ENCODE measurements at places on chromosomes 11 and 22.

- DNase-seq, result no peak
Observed at GRCh38 chr11:117759305-117759704, 37.7 kb downstream of the DSCAML1 start.

DNA sequence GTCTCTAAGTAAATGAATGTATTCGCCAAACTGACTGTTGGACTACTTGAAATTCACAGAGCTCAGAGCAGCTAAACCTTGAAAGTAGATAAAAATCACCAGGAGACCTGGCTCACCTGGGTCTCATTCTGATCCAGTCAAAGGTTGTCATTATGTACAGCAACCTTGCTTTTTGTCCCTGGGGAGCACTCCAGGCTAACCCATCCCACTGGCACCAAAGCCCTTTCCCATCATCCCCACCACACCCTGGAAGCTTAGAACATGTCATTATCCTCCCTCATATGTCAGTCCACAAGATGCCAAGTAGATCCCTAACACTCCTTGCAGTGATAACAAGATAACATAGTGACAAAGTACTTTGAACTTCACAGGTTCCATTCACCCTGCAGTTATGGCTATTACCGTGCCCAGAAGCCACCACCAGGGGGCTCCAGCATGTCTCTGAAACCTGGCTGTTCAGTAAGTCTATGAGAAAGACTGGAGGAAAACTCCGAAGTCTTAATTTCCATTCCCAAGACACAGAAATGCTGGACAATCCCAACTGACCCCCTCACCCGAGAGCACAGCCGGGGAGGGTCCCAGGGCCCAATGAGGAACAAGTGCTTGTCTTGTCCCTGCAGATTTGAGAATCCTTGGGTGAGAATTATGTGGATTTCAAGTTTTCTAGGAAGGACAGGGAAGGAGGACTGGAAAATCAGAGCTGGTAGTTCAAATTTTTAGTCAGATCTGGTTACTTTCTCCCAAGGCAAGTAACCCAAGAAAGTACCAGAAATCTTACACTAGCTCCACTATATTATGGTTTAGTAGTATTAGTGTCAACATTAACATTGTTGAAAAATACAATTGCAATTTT is 43.0 kb upstream of the USP47 start:
- DNase-seq, result no peak

- no peak for DNase-seq
Observed at GRCh38 chr11:86443415-86443814, 68.7 kb downstream of the CCDC81 start.

DNA sequence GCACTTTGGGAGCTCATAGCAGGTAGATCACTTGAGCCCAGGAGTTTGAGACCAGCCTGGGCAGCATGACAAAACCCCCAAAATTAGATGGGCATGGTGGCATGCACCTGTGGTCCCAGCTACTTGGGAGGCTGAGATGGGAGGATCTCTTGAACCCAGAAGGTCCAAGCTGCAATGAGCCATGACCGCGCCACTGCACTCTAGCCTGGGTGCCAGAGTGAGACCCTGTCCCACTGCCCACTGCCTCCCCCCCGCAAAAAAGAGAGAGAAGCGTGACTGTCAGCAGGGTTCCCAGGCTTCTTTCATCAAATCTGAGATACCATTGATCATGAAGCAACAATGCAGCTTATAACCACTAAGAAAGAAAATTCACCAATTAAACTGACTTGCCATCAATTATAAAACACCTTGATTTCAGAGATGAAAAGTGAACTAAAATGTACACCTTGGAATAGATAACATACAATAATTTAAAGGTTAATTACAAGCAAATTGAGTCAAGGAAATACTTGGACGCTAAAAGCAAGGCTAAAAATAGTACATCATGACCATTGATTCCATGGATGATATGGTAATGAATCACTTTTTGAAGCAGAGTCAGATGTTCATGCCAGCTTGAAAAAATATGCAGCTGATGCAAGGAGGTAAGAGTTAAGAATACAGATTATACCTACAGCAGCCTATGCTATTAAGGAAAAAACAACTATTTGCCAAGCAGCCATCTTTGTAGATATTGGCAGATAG is 90.8 kb upstream of the ALKBH3 start:
- no peak for DNase-seq

- DNase-seq, result no peak
Observed at GRCh38 chr11:6734616-6735015, 37.2 kb downstream of the OR2AG2 start.

- DNase-seq, result no peak
Observed at GRCh38 chr11:65045728-65046127, 4.7 kb downstream of the SAC3D1 start.

GRCh38 chr11:46712874-46713576 is 6.0 kb upstream of the F2 start:
- no peak for DNase-seq

DNA sequence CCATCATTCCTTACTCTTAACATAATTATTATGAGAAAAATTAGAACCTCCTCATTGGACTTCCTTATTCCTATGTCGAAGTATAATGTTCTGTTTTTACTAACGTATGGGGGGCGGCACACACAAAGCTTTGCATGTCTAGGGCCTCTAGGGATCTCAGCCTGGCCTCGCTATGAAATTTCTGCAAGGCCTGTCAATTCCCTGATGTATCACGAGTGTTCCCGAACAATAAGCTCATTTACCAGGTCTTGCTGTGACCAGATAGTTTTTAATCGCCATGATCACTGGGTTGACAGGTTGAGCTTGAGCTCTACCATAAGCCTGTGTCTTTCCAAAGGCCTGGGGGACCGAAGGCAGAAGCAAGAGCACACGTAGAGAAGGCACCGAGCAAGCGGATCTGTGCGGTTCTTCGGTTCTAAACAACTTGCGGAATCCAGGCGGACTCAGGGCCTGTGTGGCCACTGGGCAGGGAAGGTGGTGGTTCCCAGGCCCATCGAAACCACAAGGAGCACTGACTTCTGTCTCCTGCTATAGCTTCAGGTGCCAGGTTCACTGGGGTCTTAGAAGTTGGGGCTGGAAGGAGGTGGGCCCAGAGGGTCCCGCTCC is 10.4 kb upstream of the FXYD2 start:
- DNase-seq, result no peak

GRCh38 chr11:2262301-2263070 is 7.9 kb downstream of the ASCL2 start:
- DNase-seq, result no peak

DNA sequence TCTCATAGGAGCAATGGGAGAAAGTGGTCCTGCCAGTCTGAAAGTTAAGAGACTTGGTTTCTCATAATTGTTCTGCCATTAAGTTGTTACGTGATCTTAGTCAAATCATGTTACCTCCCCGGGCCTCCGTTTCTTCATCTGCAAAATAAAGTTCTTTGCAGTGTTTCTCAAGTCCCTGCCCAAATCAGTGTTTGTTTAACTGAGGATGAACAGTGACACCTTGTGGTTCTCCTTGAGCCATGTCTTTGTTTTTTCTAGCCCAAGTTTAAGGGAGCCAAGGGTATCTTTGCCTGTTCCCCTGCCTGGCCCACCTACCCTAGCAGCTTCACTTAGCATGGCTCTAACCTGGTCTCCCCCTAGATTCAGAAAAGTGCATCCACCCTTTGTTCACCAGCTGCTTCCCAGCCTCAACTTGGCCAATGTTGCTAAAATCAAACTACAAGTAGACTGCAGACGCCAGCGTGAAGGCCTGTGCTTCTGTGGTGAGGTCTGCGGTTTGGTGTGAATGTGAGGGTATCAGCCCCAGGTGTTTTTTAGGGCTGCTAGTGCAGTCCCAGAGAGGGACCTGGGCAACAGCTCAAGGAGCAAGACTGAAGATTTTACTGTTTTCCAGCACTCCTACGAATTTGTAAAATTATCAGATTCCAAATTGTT is 35.5 kb downstream of the FZD4 start:
- DNase-seq, result no peak

DNA sequence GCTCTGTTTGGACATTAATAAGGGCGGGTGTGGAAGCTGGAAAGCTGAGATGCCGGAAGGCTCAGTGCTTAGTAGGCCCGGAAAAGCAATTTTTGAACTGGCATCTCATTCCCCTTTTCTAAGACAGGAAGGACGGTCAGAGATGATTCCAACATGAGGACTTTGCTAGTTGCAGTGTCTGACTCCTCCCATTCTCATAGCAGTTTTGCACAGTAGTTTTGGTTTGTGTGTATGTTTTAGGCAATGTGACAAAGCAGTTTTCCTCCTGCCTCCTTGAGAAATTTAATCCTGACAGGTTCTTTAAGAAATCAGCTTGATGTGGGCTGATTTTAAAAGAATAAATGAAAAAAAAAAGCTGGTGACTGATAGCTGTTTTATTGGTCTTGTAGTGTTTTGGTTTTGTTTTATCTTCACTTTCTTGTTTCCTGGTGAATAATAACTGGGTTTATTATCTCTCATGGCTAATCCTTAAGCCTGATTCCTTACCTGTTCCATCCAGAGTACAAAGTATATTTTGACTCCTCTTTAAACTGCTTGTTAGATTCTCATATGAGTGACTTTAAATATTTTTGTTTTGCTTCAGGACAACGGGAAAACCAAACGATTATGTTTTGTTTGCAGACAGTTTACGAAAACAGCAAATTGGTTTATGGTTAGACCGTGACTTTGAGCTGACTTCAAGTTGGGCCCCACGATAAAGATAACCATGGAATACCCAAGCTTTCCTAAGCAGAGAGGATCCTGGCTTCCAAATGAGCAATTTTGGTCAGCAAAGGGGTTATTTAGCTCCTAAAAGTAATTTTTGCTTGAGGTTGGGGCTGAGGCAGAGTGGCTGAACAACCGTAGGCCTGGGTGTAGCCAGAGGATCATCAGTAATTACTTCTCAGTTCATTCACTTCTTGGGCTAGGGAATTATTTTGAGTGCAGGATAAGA is 3.4 kb downstream of the PTPRJ start:
- DNase-seq, result no peak

- DNase-seq, result no peak
Observed at GRCh38 chr11:2138068-2138430, 1.1 kb downstream of the IGF2 start.

DNA sequence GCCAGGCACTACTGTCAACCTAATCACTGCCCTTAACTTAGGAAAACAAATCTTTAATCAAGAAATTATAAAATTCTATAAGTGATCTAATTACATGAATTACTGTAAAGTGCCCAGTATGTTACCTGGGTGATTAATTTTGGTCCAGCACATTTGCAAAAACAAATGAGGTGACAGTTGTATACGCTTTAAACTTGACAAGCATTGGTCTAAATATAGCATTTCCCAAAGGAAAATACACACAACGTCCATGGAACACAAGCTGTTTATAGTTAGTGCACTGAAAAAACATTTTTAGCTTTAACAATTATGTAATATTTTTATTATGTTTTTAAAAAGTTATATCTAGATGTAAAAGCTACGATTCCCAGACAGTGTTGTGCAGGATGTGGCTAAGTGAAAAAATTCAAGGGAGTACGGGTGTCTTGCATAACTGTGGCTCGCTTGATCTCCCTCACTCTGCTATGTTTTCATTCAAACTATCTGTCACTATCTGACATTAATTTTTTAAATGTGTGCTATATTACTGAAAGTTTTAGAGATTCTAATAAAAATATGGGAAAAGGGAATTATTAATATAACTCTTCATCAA is 38.8 kb downstream of the PGR start:
- no peak for DNase-seq

- no peak for DNase-seq
Observed at GRCh38 chr11:23606191-23606590, 745.9 kb upstream of the CCDC179 start.

DNA sequence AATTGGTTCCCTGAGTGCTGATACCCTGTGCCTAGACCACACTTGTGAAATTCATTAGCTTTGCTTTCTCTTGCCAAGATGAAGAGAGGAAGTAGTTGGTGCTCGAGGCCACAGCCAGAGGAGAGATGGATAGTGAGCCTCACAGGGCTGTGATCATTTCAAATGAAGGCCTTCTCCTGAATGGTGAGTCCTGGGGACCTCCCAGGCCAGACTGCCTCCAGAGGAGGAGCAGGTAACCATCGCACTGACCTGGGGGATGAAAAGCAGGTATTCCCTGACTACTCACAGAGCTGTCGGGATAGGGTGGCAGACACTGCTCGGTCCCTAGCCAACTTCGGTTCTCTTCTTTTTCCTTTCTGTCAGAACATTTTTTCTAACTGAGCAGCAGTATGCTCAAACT is 4.8 kb upstream of the FXYD6 start:
- no peak for DNase-seq

DNA sequence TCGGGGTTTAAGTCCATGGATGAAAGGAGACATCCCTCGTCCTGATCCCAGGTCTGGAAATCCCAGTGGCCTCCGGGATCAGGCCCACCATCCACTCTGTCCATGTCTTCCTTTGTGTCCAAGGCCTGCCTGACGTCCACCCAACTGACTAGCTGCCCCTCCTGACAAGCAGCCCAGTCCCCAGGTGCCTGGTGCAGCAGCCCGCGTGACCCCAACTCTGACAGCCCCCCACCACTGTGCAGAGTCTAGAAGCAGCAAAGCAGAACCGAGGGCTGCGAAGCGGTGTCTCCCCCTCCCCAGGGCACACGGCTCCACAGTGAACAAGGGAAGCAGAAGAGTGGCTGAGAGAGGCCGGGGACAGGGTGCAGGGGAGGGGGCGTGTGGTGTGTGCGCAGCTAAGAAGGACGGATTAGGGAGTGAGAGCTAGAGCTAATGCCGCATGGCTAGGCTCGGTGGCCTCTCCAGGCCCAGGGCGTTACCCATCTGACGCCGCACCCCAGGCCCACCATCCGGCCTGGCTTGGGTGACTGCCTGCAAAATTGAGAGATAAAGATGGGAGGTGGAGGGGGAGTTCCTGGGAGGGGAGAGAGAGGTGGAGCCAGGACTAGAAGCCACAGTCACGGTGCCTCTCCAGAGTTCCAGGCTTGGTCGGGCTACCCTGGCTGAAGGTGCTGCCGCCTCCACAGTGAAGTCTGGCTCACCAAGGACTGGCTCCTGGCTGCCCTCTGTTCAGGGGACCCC is 16.6 kb upstream of the BAIAP2L2 start:
- DNase-seq, result no peak

- DNase-seq, result no peak
Observed at GRCh38 chr22:39597236-39597869, 26.8 kb downstream of the CACNA1I start.

DNA sequence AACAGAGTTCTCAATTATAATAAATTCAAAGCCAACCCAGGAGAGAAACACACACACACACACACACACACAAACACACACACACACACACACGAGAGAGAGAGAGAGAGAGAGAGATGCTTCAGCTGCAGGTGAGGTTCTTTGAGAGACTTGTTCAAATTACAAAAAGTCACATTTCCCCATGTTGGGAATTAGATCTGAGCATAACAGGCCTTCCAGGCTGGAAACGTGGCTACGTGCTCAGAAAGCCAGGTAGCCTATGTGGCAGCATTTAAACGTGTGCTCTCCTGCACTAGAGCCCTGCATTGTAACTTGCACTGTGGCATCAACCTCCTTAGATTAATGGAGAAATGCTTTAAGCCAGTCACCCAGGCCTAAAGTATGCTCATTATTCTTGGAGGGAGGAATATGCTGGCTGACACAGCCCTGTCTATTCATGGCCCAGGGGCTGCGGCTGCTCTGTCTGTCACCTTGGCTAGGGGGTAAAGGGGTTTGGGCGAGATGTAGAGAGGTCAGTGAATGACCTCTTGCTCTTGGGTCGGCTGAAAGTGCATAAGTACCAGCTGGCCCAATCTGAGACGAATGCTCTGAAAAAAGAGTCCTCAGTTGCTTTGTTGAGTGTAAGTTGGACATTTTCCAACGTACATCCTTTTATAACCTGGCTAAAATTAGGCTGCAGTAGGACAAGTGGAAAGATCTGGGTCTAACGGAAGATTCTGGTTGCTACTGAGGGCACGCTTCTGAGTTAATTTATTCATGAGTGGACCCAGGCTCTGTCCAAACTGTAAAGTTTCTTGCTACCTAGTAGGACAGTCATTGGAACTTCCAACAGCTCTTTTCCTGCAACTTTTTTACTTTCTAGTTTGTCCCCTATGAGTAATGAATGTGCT is 171.1 kb upstream of the SEZ6L start:
- no peak for DNase-seq

Measured in NCI-H2081 treated with DMSO at 0.1 percent for 48 hours (cell line).